KBM-7 (cell line): ENCODE measurements at places on chromosomes 11 and 22.

- no peak for DNase-seq
Observed at GRCh38 chr11:46672381-46672839, 28.0 kb downstream of the ARHGAP1 start.

GRCh38 chr11:117316197-117316961, at the start of gene BACE1:
Gene BACE1, minus strand, starts transcription at chr11:117316256. Its CDS starts 461 bp downstream, at chr11:117315795.
- peak; percentile 84 for DNase-seq

- DNase-seq: no peak
Observed at GRCh38 chr22:25013607-25014006, 61.1 kb downstream of the KIAA1671 start.

- no peak for DNase-seq
Observed at GRCh38 chr11:35549787-35550186, 24.4 kb upstream of the PAMR1 start.

- no peak for DNase-seq
Observed at GRCh38 chr11:83118814-83119213, 38.1 kb upstream of the PCF11 start.

DNA sequence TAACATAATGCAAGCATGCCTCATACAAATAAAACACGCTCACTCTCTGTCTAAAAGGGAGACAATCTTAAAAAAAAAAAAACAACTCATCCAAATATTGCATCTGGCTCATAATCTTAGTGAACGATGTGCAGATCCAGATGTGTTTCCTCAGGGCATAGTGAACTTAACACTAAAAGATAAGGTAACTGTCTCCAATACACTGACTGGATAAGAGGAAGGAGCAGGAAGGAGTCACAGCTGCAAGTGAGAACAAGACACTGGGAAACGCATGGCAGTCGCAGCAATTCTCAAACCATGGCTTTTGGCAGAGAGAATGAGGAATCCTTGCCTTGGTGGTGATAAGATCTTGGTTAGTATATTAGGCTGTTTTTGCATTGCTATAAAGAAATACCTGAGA, 9.2 kb upstream of the EIF3M start:
- DNase-seq: no peak

GRCh38 chr11:119469506-119469905, 46.5 kb upstream of the THY1 start:
- no peak for DNase-seq

DNA sequence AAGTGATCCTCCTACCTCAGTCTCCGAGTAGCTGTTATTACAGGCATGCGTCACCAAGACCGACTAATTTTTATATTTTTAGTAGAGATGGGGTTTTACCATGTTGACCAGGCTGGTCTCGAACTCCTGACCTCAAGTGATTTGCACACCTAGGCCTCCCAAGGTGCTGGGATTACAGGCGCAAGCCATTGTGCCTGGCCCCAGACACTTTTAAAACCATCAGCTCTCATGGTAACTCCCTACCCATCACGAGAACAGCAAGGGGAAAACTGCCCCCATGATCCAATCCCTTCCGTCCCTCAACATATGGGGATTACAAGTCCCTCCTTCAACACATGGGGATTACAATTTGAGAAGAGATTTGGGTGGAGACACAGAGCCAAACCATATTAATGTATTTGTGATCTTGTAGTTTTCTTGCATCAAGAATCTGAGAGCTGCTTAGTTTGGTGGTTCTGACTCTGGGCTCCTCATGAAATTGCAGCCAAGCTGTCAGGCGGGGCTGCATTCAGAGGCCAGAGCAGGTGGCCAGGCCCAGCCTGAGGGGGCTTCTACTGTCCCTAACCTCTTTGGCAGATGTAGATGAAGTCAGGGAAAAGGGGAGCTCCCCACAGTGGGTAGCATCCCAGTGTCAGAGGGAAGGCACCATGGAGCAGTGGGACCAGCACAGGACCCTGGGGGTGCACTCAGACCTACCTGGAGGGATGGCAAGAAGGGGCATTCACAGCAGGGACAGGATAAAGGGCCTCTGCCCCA, 31.2 kb upstream of the PRAME start:
- no peak for DNase-seq

GRCh38 chr11:45424411-45425180, 138.5 kb upstream of the SYT13 start:
- no peak for DNase-seq

DNA sequence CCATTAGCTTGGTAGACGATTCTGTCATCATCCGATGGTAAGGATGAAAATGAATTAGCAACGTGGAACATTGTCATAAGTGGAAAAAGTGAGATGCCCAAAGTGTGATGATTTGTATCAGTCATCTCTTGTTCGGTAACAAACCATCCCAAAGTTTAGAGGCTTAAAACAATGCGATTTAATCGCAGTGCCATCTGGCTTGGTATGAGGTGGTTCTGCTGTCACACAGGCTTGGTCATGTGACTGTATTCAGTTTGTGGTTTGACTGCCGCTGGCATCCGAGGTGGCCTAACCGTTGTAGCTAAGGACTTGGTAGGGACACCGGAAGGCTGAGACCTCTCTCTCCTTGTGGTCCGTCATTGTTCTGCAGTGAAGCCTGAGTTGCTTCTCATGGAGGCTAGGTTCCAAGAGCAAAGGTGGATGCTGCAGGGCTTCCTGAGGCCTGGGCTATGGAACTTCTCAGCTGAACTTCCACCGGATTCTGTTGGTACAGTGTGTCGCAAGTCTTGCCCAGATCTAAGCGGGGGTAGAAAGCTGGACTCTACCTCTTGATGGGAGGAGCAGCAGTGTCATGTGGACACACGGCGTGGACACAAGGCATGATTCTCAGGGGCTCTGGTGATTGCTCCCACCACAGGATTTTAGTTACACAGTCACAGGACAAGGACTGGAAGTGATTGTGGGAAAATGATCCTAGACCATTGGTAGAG, 36.3 kb downstream of the BCR start:
- peak; percentile 74 for DNase-seq

- DNase-seq: no peak
Observed at GRCh38 chr22:24105013-24105360, 76.3 kb upstream of the SUSD2 start.

GRCh38 chr11:16558494-16558893, 180.0 kb upstream of the C11orf58 start:
- DNase-seq: no peak

DNA sequence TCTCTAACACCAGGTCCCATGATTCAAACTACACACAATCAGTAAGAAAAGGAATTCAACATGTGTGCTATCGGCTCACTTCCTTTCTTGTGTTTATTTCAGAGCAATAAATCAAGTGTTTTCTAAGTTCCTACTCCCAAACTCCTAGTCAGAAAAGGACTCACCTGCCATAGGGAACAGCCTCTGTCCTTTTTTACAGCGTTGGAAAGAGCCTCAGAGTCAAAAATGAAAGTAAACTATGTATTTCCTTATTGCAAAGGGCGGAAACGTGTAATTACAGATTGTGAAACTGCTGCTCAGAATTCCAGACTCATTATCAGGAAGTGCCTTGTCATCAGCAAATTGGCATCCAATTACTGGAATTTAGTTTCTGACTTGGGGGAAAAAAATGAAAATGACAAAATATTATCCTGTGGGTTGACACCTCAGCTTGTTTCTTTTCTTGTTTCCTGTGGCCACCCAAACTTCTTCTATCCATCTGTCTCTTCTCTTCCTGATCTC, at the start of gene CASP4:
TSS of gene CASP4 (minus strand) at position 220 of the 501 bp plus-strand sequence. CDS start at position 171, 49 bp downstream.
- DNase-seq: peak; percentile 83

GRCh38 chr22:49509016-49509415, 318.7 kb downstream of the BRD1 start:
- no peak for DNase-seq

DNA sequence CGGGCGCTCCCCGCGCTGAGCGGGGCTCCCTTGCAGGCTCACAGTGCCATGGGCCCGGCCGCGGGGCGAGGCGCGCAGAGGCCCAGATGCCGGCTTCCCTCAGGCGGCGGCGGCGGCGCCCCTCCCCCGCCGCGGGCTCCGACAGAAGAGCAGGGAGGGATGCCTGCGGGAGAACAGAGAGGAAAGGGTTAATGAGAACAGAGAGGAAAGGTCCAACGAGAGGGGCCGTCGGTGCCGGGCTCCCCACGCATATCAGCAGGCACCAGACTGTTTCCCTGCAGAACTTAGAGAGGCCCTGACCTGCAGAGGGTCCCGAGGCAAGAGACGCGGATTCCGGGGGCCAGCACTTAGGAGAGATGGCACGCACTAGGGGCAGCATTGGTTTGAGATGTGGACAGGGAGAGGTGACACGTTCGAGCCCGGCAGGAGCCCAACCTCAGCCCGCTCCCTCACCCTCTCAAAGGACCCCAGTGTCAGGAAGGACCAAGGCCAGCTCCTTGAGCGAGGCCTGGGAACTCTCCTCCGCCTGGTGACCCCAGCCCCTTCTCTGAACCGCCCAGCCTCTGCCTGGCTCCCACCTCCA, 9.1 kb downstream of the NRXN2 start:
- DNase-seq: no peak

DNA sequence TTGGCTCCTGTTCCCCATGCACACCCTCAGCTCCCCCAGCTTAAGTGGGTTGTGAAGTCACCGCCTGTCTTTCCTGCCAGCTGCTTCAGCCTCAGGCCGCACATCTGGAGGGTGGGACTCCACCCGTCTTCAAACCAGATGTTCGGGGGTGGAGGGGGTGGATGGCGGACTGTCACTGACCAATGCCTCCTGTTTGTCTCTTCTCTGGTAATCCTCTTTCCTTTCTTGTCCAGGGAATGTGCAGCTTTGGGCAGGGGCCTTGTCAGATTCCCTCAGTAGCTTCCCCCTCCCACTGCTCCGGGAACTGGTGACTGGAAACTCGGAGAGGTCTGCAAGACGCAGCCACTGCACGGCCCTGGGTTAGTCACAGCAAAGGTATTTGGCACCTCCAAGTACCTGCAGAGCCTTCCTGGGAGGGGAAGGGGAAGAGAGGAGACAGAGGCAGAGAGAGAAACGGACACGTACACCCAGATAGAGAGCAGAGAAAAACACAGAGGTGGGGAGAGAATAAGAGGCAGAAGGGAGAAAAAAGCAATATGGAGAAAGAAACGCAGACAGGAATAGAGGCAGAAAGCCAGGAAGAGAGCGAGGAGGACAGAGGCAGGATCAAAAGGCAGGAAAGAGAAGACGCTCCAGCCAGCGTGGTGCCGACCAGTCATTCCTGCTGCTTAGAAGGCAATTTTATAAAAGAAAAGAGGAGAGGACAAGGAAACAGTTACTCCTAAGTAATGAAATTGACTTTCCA, 56.1 kb upstream of the TIMP3 start:
- no peak for DNase-seq

DNA sequence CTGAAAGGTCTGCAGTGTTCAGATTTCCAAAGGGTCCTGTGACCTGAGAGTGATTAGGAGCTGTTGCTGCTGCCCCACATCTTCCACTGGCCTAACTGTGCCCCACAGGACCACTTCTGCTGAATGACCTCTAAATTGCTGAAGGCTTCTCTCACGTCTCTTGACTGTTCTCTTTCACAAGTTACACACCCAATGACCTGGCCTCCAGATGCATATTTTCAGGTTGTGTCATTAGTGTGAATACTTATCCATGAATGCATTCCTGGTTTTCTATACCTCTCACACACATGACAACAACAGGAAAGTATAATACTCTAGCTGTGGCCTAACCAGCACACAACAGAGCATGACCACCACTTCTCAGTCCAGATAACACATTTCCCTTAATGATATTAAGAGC, 15.4 kb downstream of the PRR14L start:
- no peak for DNase-seq

- DNase-seq: no peak
Observed at GRCh38 chr22:35861451-35861850, 143.8 kb downstream of the APOL5 start.

DNA sequence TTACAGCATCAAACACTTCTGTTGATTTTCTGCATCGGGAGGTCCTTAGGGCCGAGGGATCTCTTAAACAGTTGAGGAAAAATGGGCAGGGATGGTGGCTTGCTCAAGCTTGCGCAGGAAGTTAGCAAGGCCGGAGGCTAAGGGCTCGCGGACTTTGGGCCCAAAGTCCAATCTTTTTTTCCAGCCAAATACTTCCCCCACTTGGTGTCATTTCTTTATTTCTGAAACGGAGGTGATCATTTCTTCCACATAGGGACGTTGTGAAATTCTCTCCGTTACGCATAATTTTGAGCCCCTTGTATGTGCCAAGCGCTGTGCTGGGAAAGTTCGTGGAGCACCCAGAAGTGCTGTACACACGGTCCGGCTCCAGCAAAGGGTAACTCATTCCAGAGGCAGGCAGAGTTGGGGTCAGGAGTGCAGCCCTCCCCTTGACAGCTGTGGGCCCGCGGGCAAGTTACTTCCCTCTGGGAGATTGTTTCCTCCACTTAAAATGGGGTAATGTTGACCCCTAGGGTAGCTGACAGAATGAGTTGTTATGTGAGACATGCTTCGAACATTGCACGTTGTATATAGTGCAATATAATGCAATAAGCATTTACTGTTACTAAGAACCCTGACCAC, 809 bp downstream of the MIEF1 start:
- peak; percentile 25 for DNase-seq

DNA sequence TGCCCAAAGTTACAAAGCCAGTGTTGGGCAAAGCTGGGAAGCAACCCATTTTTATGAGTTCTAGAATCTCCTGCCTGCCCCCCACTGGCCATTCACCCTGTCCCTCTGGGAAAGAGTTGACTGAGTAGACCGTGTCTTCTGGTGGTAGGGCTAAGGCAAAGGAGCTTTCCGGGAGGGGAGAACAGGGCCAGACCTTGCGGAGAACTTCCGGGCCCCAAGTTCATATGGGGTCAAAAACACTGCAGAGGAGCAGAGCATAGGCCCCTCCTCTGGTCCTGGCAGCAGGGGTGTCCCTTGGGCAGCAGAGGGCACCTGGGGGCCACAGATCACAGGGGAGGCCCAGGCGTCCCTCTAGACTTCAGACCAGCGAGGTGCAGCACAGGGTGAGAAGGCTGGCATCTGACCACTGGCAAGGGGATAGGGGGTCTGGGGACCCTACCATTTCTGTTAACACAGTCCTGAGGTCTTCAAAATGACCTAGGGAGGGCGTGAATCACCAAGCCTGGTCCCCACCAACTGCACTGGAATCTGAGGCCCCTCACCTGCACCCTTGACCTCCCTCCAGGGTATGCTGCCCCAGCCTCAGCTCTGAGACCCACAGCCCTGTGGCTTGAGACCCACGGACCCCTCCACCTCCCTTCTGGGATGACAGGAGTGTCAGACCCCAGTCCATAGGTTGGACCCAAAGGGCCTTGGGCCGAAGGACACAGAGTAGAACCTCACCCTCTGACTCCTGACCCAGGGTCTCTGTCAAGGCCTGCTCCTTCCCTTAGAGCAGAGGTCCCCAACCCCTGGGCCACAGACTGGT, 1.3 kb upstream of the ARAP1 start:
- no peak for DNase-seq
